ENCODE measurements at places on chromosomes 11 and 22. TPM values are rescaled to one million over a fixed set of nuclear protein-coding genes. Genes with fewer than 3 reads are reported as not detected.

C11orf91 gene
- total RNA-seq = not detected

ADAMTS15 gene
- 16.8 TPM for total RNA-seq

CCDC89 gene
- total RNA-seq = 0.26 TPM

SLC37A4 gene
- 13.6 TPM for total RNA-seq

PCSK7 gene
- 43.0 TPM for total RNA-seq

MS4A4A gene
- not detected for total RNA-seq

SCGB1D2 gene
- not detected for total RNA-seq

SERPING1 gene
- total RNA-seq = 4.6 TPM

OR52I1 gene
- not detected for total RNA-seq

PAX6 gene
- total RNA-seq = not detected

PAMR1 gene
- 2.9 TPM for total RNA-seq

FTH1 gene
- 3,793 TPM for total RNA-seq

B4GAT1 gene
- 21.1 TPM for total RNA-seq

CASP4 gene
- 1.2 TPM for total RNA-seq

CCDC73 gene
- total RNA-seq = not detected

KDELR3 gene
- 134 TPM for total RNA-seq

OR52H1 gene
- not detected for total RNA-seq

PKDREJ gene
- 0.05 TPM for total RNA-seq

RBFOX2 gene
- total RNA-seq = 140 TPM

SCGB2A2 gene
- total RNA-seq = not detected

JAML gene
- total RNA-seq = not detected

All from chondrocyte (in vitro differentiated cells).